ENCODE measurements at places on chromosomes 1 and 21.
A peak's percentile ranks its signal among the peaks of the same experiment; 100 is the strongest.

DNA sequence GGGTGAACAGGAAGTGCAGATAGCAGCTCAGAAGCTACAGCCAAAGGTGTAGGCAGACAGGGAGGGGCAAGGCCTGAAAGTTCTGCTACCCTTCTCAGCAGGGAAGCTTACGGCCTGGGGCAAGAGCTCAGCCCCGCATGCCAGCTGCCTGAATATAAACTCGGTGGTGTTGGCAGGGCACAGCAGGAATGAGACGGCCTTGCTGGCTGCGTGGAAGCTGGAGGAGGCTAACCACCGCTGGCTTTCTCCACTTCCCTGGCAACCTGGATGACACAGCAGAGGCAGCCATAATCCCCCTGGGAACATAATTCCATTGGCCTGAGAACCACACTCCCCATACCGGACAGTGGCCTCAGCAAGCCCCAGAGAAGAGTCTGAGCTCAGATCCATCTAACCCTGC lies 81.9 kb upstream of the PRRC2C start:
- no peak for DNase-seq

GRCh38 chr21:28124541-28124940 lies 868.1 kb downstream of the LTN1 start:
- no peak for DNase-seq

- DNase-seq, result peak; percentile 50
These were observed 615 bp downstream of the GPR161 start for GRCh38 chr1:168135921-168136708.

- DNase-seq, result no peak
These were observed 64.4 kb upstream of the GJA5 start for GRCh38 chr1:147824798-147825197.

GRCh38 chr1:39990428-39990827 lies 35.5 kb downstream of the MFSD2A start:
- DNase-seq, result no peak

- no peak for DNase-seq
These were observed 18.8 kb downstream of the PGBD5 start for GRCh38 chr1:230407351-230407750.

GRCh38 chr1:241787691-241788090 lies 60.3 kb upstream of the EXO1 start:
- no peak for DNase-seq
